NCI-H524 treated with DMSO at 0.1 percent for 48 hours (cell line): ENCODE measurements at places on chromosomes 7 and 10.

GRCh38 chr7:137583172-137583571 is 239.6 kb upstream of the PTN start:
- no peak for DNase-seq

DNA sequence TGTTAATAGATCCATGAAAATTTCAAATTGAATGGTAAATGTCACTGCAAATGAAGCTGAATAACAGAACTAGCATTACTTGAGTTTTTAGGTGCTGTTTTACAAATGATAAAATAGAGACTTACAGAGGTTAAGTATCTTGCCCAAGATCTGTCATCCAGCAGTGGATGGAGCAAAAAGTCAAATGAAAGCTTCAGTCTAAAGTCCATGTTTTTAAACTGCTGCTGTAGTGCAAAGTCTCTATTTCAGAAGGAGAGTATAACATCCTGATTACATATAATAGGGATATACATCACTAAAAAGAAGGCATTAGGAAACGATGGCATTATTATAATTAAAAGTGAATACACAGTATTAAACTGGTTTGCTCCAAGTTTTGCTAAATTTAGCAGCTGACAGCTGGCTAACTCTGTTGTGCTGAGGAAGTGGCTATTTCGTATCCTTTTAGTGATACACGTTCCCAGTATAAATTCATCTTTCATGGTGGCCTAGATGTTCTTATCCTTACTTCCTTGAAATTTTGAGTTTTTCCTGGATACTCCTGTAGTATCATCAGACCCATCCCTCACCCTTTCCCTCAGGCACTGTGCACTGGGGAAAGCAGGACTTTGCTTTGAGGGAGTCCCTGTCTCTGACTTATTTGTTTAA is 603.2 kb downstream of the MAGI2 start:
- DNase-seq: no peak

DNA sequence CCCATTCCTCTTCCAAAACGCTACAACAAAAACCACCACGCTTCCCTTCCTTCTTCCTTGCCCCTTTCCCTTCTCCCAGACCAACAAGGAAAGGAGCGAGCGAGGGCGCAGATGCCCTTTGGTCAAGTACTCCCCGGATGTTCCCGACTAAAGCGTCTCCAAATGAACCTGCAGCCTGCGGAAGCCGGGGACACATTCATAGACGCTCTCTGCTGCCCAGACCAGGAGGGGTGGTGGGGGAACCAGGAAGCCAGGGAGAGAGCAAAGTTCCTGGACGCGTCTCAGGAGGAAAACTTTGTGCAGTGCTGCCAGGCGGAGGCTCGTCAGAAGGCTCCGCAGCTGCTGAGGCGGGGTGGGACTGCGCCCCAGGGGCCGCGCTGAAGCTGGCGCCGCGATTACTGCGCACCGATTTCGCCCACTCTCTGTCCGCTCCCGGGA is 754 bp downstream of the SEMA3D start:
- no peak for DNase-seq

- no peak for DNase-seq
Observed at GRCh38 chr10:90227217-90227656, 525.8 kb downstream of the KIF20B start.

GRCh38 chr7:51261117-51261835 is 55.3 kb downstream of the COBL start:
- DNase-seq: no peak

GRCh38 chr10:21503542-21503941 is 21.9 kb downstream of the SKIDA1 start:
- no peak for DNase-seq

DNA sequence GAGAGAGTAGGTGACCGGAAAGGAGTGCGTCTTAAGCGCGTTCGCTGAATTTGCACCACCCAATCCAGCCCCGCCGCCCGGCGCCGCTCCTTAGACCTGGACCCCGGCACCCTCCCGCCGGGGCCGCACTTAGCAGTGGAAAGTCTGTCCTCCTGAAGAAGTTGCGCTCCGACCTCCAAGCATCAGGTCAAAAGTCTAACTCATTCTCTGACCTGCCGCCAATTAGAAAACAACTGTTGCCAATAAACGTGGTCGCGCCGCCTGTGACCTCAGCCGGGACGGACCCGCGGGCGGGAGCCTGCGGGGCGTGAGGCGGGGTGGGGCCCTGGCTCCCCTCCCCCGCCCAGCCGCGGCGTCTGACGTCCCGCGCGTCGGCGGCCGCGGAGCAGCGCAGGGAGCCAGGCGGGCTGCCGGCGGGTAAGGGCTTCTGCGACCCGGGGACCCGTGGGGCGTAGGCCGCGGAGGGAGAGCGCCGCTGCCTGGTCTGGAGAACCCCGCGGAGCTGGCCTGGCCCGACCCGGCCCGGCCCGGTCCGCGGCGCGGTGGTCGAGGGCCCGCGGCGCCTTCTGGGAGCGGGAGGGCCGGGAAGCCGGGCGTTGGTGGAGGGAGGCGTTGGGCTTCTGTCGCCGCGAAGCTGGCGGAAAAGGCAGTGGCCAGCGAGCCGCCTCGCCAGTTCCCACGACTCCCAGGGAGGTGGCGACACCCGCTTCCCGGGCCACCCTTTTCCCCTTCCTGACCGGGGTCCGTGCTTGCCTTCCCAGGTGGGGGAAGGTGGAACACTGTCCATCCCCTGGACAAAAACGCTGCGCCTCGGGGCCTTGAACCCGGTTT is at the start of gene BCAP29:
BCAP29 (plus strand) TSS at position 362 of the 831 bp plus-strand sequence. CDS start 527 bp downstream, outside the sequence.
- no peak for DNase-seq

DNA sequence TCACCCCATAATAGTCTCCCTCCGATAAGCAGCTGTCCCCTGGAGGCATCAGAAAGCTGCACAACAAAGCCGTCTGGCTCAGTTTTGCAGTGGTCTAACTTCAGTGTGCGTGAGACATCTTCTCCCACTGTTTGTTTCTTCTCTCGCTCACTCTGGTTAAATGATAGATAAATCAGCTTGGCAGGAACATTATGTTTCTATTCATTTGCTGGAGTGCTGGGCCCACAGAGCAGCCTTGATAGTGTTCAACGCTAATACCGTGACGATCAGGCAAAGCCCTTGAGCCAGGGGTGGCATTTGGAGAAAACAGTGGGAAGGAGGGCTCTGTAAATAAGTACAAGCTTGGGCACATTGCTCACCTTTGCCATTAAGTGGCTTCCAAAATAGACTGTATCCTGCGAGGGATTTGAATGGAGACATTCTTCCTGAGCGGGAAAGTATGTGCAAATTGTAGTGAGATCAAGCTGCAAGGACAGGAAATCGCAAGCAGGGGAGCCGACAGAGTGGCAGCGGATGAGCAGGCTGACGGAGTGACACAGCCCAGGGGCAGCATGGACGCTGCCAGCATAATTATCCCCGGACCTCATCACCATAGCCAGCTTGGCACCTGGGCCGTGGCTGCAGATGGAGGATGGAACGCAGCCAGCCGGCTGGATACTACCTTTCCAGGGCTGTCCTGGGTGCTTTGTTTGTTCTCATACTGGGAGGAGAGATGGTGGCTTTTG is 256.8 kb upstream of the FZD8 start:
- no peak for DNase-seq

GRCh38 chr10:73922007-73922863 is 11.3 kb downstream of the PLAU start:
- DNase-seq: no peak

- DNase-seq: no peak
Observed at GRCh38 chr7:118185163-118185860, 1.3 kb downstream of the LSM8 start.

GRCh38 chr7:108322046-108322445 is 134.2 kb downstream of the NRCAM start:
- DNase-seq: no peak

GRCh38 chr7:116180302-116180701 is 30.0 kb upstream of the TES start:
- DNase-seq: no peak

DNA sequence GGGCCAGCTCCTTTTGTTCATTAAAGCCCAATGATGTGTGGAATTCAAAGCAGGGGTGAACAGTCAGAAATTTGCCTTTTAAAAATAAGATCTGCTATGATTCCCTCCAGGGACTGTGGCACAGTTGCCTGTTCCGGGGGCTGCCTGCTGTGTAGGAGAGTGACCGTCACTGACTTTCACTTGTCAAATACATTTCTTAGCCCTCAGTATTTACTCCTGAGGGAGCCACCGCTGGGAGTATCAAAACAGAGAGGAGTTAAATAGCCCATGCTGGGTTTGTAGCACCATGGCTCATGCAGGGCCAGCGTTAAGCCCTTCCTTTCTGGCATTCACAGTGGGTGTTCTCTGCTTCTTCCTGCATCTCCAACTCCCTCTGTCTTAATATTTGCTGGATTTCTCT is 897.8 kb downstream of the SORCS3 start:
- no peak for DNase-seq

- no peak for DNase-seq
Observed at GRCh38 chr10:100869399-100869798, 43.4 kb upstream of the SLF2 start.

DNA sequence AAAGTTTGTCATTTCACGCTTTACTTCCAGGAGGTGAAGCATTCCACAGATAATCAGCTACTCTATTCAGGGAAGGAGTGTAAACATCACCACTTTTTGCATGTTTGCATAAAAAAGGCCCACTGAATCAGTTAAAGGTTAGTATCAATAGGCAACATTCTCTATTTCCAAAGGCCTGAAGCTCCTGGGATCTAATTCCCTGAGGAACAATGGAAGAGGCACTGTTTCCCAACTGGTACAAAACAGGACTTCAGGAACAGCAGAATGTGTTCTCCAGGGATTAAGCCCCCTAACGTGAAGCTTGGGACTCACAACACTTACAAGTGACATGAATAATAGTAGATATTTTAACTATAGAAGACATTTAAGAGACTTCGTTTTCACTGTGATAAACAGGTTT is 6.1 kb downstream of the LRRN3 start:
- no peak for DNase-seq

GRCh38 chr10:76138286-76138685 is 706.9 kb downstream of the LRMDA start:
- DNase-seq: no peak

DNA sequence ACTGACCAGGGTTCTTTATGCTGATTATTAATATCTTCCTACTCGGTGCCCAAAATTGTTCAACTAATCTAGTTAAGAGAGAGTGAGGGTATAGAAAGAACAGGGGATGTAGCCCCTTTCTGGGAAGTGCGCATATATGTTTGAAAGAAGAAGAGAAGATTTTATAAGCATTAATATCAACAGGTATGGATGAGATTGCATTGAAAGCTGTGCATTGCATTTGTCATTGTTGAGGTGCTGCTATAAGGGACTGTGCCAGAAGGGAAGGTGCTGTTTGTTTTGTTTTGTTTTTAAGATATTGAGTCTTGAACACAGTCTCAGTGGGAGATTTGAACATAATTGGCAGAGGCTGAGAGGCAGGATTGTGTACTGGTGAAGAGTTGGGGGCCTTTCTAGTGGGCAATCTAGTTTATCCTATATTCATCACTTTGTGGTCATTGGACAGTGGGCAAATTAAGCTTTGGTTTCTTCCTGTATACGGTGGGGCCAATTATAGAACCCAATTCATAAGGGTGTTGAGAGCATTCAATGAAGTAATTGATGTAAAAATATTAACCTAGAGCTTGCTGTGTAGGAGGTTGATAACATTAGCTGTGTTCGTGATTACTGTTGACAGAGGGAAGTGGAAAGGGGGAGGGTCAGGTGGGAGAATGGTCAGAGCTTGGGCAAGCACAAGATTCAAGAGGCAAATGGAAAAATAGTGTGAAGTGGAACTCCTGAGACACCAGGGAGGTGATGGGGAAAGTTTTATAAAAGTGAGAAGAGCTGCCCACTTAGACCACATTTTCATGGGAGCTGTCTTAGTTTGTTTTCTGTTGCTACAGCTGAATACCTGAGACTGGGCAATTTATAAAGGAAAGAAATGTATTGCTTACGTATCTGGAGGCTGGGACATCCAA is 19.9 kb upstream of the PCGF5 start:
- DNase-seq: no peak

GRCh38 chr10:71888623-71889387 is 37.8 kb upstream of the PSAP start:
- DNase-seq: no peak

- DNase-seq: no peak
Observed at GRCh38 chr7:151181011-151181431, 6.0 kb downstream of the ASB10 start.

- no peak for DNase-seq
Observed at GRCh38 chr7:303884-304573, 14.1 kb downstream of the FOXL3 start.

GRCh38 chr10:107576746-107577145 is 412.2 kb upstream of the SORCS1 start:
- no peak for DNase-seq

GRCh38 chr7:93147363-93147762 is 822 bp downstream of the SAMD9L start:
- no peak for DNase-seq

DNA sequence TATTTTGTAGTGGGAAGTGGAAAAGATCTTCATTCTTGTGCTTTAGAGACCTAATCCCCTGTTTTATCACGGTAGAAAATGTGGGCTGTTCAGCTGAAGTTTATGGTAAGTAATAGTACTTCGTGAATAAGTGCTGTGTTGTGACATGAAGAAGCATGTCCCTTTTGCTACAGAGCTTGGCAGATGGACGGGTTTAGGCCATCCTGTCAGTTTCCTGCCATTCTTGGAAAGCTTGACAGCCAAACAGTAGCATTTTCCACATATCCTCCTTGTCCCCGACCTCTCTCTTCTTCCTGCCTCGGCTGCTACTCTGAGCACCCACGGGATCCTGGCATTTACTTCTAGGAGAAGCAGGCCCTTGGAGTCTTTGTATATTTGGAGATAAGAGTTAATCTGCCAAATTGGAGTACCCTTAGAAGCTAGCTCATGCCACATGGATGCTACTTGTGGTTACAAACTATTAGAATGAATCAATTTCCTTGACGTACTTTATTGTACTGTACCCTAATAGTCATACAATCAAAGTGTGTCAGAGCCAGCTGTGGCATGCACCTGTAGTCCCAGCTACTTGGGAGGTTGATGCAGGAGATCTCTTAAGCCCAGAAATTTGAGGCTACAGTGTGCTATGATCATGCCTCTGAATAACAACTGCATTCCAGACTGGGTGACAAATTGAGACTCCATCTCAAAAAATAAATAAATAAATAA is 39.2 kb downstream of the PNLIPRP3 start:
- DNase-seq: no peak

DNA sequence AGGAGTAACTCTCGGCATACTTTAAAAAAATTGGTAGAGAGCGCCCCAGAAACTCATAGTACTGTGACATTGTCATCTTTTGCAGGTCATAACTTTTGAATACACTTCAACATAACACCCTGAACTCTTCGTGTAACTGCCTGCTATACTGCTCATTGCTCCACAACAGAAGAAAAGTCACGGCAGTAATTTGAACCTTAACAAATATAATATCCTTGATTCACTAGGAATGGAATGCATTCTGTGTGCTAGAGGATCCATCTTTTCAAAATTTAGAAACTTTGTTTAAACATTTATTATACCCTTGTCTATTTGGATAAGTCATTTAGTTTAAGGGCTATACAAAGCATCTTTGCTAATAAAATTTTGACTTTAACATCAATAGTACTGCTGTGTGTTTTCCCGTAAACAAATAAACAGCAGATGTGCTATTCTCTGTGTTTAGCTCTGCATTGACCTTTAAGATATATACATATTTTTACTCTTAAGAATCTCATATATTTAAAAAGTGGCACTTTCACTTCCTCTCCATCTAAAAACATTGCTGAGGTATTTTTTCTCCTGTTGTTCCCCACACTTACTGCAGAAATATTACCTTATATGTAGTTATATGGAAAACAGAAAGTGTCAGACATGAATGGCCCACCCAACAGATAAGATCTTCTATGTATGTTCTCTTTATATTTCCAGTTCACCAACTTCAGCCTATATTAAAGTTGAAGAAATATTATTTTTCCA is 217.6 kb upstream of the TMEM229A start:
- no peak for DNase-seq

- peak; percentile 5 for DNase-seq
Observed at GRCh38 chr7:76394957-76395356, 14.5 kb downstream of the SSC4D start.
